Bladder microvascular endothelial cell (primary cell): ENCODE measurements at places on chromosomes 5 and 9. TPM values are rescaled to one million over a fixed set of nuclear protein-coding genes. Genes with fewer than 3 reads are reported as not detected.

ZNF608 gene
- 7.3 and 13.0 TPM in 2 replicates for total RNA-seq

PCDHAC1 gene
- total RNA-seq: 0.06 TPM in 1 of 2 replicates, not detected in the other

PRR7 gene
- 1.6 TPM in 2 replicates for total RNA-seq

FSTL4 gene
- total RNA-seq: 0.38 TPM in 1 of 2 replicates, not detected in the other

CDH6 gene
- total RNA-seq: 0.16 and 0.19 TPM in 2 replicates

PCDHA9 gene
- 0.06 TPM in 1 of 2 replicates, not detected in the other for total RNA-seq

EGFLAM gene
- 0.06 and 0.49 TPM in 2 replicates for total RNA-seq

COL23A1 gene
- total RNA-seq: under 0.01 and 0.06 TPM in 2 replicates

OR1N1 gene
- total RNA-seq: not detected in 2 replicates

GPSM1 gene
- 10.0 and 30.0 TPM in 2 replicates for total RNA-seq

NXNL2 gene
- total RNA-seq: 0.25 and 0.32 TPM in 2 replicates

TMC1 gene
- total RNA-seq: 1.3 and 2.4 TPM in 2 replicates

LCN9 gene
- not detected in 2 replicates for total RNA-seq

PAM gene
- 127 and 356 TPM in 2 replicates for total RNA-seq

CAMK2A gene
- total RNA-seq: not detected in 2 replicates

COL5A1 gene
- total RNA-seq: 7.4 and 10.8 TPM in 2 replicates

CCL21 gene
- total RNA-seq: 0.76 TPM in 1 of 2 replicates, not detected in the other

CCDC152 gene
- 0.06 and 0.16 TPM in 2 replicates for total RNA-seq

SLC6A7 gene
- total RNA-seq: not detected in 2 replicates

RETREG1 gene
- total RNA-seq: 0.16 TPM in 1 of 2 replicates, not detected in the other

EDIL3 gene
- 0.65 and 1.0 TPM in 2 replicates for total RNA-seq

CXXC5 gene
- 8.7 and 30.0 TPM in 2 replicates for total RNA-seq

RNF224 gene
- not detected in 2 replicates for total RNA-seq

CCDC187 gene
- total RNA-seq: not detected in 2 replicates

SPATA31C1 gene
- total RNA-seq: not detected in 2 replicates

OLFM1 gene
- total RNA-seq: 5.7 and 25.5 TPM in 2 replicates

SPATA6L gene
- 0.97 and 6.7 TPM in 2 replicates for total RNA-seq

ZNF484 gene
- total RNA-seq: 6.6 and 14.4 TPM in 2 replicates

TMEM245 gene
- total RNA-seq: 41.0 and 99.8 TPM in 2 replicates

C5orf46 gene
- not detected in 2 replicates for total RNA-seq

EIF4E1B gene
- total RNA-seq: not detected in 2 replicates

ZBTB6 gene
- total RNA-seq: 7.4 and 16.1 TPM in 2 replicates

PCDHGA12 gene
- 1.8 and 6.2 TPM in 2 replicates for total RNA-seq

KIF27 gene
- 1.5 and 5.2 TPM in 2 replicates for total RNA-seq

TMEM174 gene
- not detected in 2 replicates for total RNA-seq

LIX1 gene
- total RNA-seq: not detected in 2 replicates

CDH9 gene
- total RNA-seq: not detected in 2 replicates

SV2C gene
- total RNA-seq: not detected in 2 replicates

SPATA31A7 gene
- total RNA-seq: not detected in 2 replicates
